ENCODE measurements at places on chromosomes 2 and 18.
A peak's percentile ranks its signal among the peaks of the same experiment; 100 is the strongest.

- peak; percentile 93 for DNase-seq
Measured at GRCh38 chr2:71331581-71332434, at the start of gene ZNF638. Gene ZNF638, plus strand, starts transcription at chr2:71331782. Its CDS starts 17,173 bp downstream, at chr2:71348955.

GRCh38 chr2:40072442-40073232 lies 293.6 kb upstream of the THUMPD2 start:
- no peak for DNase-seq

DNA sequence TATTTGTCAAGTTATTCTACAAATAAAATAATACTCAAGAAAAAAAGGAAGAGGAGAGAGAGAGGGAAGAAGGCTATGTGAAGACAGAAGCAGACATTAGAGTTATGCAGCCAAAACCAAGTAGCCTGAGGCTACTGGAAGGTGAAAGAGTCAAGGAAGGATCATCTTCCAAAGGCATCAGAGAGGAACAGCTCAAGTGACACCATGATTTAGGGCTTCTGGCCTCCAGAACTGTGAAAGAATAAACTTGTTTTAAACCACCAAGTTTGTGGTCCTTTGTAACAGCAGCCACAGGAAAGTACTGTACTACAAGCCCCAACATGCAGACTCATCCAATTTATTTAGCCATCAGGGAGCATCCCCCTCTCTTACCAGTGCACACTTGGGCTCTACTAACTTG lies 788.5 kb upstream of the LRRTM1 start:
- no peak for DNase-seq

GRCh38 chr2:211349031-211349430 lies 792.6 kb downstream of the CPS1 start:
- no peak for DNase-seq

- DNase-seq, result no peak
Measured at GRCh38 chr2:160494201-160494644, 616 bp upstream of the RBMS1 start.

DNA sequence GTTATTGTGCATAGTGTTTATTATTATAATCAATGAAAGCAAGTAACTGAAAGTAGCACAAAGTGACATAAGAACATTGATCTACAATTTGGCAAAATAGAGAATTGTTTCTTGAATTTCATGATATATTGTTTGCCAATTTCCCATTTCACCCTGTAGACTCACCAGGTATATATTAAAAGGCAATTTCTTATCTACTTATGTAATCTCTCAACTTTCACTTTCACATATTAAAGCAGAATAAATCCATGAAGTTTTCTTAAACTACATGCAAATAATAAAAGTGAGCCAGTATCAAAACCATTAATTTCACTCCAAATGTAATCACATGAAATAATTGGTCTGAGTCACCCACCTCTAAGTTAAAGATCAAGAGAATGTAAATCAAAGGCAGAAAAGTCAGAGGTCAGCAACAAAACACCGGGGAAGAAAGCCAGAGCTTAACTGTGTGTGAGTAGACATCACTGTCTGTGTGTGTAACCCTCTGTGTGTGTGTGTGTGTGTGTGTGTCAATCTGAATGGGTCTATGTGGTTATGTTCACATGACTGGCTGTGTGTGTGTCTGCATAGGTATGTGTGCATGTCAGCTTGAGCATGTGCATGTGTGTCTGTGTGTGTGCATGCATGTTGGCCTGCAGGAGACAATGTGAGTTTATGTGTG lies 44.1 kb downstream of the ZNF385B start:
- no peak for DNase-seq

- DNase-seq, result no peak
Measured at GRCh38 chr18:35635170-35635569, 53.6 kb downstream of the GALNT1 start.

DNA sequence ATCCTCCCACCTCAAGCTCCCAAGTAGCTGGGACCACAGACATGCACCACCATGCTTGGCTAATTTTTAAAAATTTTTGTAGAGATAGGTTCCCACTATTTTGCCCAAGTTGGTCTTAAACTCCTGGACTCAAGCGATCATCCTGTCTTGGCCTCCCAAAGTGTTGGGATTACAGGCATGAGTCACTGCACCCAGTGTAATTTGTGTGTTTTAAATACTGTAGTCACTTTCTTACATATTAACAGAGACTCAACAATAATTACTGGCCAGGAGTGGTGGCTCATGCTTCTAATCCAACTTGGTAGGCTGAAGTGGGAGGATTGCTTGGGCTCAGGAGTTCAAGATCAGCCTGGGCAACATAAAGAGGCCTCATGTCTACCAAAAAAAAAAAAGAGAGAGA lies 293.0 kb downstream of the RDH14 start:
- no peak for DNase-seq

GRCh38 chr2:38098421-38099098 lies 22.6 kb upstream of the CYP1B1 start:
- no peak for DNase-seq

DNA sequence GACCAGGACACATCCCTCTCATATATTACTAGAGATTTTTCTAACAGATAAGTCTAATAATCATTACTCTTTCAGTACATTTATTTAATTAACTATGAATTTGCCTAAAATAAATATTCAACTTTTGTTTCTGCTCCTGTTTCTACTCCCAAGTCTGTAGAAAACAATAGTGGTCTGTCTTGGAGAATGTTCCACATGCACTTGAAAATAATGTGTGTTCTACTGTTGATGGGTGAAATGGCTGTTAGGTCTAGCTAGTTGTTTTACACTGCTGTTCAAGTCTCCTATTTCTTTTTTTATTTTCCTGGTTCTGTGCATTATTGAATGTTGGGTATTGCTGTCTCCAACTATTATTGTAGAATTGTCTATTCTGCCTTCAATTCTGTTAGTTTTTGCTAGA lies 47.2 kb downstream of the SPOPL start:
- DNase-seq, result no peak

GRCh38 chr2:46306988-46307655 lies 9.9 kb downstream of the EPAS1 start:
- DNase-seq, result no peak

- DNase-seq, result no peak
Measured at GRCh38 chr2:1055014-1055595, 104.5 kb downstream of the SNTG2 start.

DNA sequence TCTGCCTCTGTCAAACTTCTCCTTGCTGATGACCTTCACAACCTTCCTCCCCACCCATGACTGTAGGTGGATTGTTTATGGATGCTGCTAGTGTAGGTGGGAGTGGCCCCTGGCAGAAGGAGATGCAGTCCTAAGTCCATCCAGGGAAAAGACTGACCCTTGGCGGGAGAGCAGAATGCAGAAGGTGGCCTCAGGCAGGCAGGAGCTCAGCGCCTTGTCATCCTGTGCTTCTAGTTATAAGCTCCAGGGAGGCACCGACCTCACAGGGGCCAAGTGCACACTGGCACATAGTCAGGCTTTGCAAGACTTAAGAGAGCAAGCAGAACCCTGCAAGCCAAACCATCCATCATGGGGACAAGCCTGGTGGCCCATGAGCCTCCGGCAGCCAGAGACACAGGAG lies 74.4 kb downstream of the CAPN13 start:
- DNase-seq, result no peak

DNA sequence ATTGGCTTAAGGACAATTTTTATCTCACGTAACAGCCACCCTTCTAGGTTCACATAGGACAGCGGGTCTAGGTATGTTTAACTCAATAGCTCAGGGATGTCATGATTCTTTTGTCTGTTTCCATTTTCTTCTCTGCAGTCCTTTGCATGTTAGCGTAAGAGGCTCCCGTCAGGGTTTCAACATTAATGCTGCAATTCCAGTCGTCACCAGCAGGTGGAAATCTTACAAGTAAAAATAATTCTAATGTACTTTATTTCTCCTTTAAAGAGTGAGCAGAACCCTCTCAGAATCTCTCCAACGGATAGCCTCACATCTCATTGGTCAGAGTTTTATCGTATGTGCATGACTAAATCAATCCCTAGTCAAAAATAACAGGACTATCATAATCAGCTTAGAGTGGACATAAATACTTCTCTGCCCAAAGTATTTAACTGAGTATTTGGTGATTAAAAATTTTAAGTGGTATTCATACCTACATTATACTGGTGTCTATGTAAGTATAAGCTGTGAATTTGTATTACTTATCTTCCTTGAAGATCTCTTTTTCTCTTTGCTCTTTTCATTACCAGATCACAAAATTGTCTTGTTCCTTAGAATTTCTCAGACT lies 487.2 kb upstream of the GCFC2 start:
- no peak for DNase-seq

DNA sequence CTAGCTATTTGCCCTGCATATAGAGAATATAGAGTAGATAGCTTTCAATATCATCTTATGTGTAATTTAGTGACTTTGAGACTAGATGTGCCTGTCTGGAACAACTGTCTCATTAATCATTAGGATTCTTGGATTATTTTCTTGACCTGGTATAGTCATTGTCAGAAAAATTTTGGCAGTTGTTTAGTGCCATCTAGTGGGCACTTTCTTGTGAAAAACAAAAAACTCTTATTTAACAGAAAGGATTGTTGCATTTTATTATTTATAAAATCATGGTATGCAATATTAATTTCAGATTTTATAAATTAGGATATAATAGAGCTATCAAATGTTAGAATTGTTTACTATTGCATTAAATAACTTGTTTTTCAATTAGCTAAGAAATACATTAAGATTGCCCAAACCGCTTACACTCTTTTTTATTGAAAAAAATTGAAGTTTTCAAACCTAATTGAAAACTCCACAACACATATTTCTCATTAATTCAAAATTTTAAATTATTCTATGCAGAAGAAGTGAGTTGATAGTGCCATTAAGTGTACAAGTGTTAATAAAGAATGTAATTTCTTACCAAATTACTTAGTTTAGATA lies 80.3 kb downstream of the DYNAP start:
- DNase-seq, result no peak

- no peak for DNase-seq
Measured at GRCh38 chr18:50832754-50833153, 12.9 kb upstream of the MRO start.

DNA sequence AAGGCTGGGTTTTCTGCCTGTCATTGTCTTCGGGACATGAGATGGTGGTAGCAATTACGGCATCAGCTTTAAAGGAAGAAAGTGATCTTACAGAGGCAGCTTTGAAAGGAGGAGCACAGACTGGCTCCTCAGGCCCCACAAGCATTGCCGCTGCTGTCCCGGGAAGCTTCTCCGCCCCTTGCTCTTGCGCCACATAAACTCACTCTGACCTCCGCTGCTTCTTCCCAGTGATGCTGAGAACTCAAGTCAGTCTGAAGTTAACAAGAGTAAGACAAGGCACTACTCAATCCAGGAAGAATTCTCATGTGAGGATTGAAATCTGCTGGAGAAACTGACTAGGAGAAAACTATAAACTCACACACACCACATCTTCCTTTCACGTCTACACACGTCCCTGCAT lies 112.4 kb upstream of the RIOK3 start:
- no peak for DNase-seq

GRCh38 chr2:24903161-24904103 lies 16.6 kb downstream of the ADCY3 start:
- no peak for DNase-seq

DNA sequence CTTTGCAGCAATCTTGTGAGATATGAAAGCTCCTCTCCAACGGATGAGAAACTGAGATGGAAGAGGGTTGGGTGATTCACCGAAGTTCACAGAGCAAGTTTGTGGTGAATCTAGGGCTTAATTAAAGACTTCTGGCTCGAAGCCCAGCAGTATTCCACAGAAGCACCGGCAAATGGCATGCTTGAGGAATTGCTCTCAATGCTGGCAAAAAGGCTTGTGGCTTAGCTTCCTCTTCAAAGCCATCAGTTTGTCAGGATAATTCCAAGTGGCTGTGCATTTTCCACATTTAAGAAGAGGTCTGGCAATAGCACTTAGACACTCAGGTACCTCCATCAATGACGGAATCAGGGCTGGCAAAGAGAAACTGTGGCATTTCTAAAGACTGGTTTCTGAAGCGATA lies 98.7 kb upstream of the SLC66A3 start:
- DNase-seq, result no peak

GRCh38 chr18:11983592-11983991 lies 2.3 kb downstream of the IMPA2 start:
- no peak for DNase-seq

GRCh38 chr2:96550787-96551604 lies 14.4 kb downstream of the ARID5A start:
- DNase-seq, result no peak

DNA sequence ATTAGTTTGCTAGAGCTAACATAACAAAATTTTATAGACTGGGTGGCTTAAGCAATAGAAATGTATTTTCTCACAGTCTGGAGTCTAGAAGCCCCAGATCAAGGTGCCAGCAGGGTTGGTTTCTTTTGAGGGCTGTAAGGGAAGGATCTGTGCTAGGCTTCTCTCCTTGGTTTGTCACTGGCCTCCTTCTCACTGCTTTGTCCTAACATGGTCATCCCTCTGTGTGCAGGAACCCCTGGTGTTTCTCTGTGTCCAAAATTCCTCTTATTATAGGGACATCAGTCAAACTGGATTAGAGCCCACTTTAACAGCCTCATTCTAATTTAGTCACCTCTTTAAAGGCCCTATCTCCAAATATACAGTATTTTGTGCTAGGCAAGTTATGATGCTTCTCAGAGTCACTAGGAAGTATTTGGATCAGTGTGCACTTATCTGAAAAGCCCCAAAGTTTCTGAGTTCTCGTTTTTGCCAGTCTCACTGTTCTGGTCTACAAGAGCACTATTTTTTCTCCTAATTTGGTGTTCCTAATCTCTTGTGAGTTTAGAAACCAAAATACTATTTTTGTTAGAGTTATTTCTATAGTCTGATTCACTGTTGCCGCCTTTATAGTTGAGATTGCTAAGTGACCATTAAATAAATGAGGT lies 29.0 kb downstream of the ZC3H6 start:
- DNase-seq, result no peak

DNA sequence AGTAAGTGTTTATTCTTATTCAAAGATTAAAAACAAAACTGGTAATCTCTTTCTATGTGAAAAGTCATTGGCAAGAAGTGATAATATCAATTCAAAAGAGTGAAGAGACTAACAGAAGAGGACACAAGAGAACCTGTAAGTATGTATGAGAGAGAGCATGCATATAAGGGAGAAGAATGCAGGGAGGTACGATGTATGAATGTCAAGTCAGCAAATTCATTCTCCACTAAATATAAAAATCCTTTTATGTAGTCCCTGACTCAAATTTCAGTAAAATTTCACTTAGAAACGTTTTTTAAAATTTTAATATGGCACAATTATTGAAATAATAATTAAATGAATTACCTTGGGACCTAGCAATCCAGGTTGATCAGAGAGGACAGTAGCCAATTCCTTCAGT lies 55.3 kb downstream of the NCKAP1 start:
- no peak for DNase-seq

DNA sequence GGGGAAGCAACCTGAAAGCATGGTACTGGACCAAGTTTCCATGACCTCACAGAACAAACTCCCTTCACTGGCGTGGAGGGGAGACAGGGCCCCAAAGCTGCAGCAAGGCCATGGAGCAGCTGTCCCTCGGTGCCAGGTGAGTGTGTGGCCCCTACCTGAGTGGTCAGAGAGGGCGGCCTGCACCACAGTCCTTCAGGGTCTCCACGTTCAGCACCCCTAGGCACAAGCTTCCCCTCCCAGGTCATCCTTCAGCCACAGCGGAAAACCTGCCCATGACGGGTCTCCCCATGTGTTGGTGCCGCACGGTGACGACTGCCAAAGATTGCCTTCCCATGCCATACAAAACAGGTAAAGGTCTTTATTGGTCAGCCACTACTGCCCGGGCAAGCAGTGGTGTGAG lies 201.6 kb downstream of the MGAT5 start:
- no peak for DNase-seq

GRCh38 chr2:42141687-42142546 lies 27.2 kb upstream of the EML4 start:
- DNase-seq, result no peak

GRCh38 chr2:20603791-20604190 lies 47.1 kb downstream of the HS1BP3 start:
- no peak for DNase-seq
